Sigmoid colon (tissue), 7 donors: ENCODE measurements at places on chromosomes 5 and 9. TPM values are rescaled to one million over a fixed set of nuclear protein-coding genes. Genes with fewer than 3 reads are reported as not detected.

Gene SOHLH1
- not detected for total RNA-seq

Gene LRRC19
- total RNA-seq, result not detected

GRCh38 chr5:135605221-135605620, 26.4 kb upstream of the CXCL14 start:
- no peak for DNase-seq
- H3K4me3 ChIP-seq, result no peak overlapping the region
- peaks cover 8% of the 10 kb centered on the region for H3K4me1 ChIP-seq
- no peaks in the 10 kb centered on the region for H3K27me3 ChIP-seq
- no peaks in the 10 kb centered on the region for H3K36me3 ChIP-seq
- no peak overlapping the region for H3K27ac ChIP-seq

- peaks cover 6% of the 10 kb centered on the region for H3K27me3 ChIP-seq
- DNase-seq, result no peak
- no peak overlapping the region for H3K27ac ChIP-seq
- H3K4me3 ChIP-seq, result no peak overlapping the region
These were observed 94.9 kb downstream of the PCDH1 start for GRCh38 chr5:141783005-141783946.

DNA sequence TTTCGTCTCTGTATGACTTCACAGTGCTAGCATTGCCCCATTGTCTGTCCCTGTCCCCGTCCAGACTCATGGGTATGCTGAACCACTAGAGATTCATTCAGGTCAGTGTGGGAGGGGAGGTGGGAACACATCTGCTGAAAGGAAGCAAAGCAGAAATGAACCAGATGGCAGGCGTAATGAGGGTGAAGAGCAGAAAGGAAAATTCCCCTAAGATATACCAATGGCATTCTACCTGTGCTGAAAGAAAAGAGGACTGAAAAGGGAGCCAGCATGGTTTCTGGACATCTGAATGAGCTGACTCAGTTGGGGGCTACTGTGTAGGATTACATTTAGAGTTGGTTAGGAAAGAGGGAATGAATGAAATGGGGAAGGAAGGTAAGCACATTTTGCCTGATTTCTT, 678.7 kb downstream of the MAT2B start:
- H3K27ac ChIP-seq, result no peak overlapping the region
- H3K36me3 ChIP-seq, result no peaks in the 10 kb centered on the region
- no peaks in the 10 kb centered on the region for H3K4me1 ChIP-seq
